Hematopoietic multipotent progenitor cell treated with erythropoietin and hydrocortisone succinate and interleukin-3 and kit ligand, for 17 days (in vitro differentiated cells): ENCODE measurements at places on chromosomes 12 and 14.
A peak's percentile ranks its signal among the peaks of the same experiment; 100 is the strongest.

DNA sequence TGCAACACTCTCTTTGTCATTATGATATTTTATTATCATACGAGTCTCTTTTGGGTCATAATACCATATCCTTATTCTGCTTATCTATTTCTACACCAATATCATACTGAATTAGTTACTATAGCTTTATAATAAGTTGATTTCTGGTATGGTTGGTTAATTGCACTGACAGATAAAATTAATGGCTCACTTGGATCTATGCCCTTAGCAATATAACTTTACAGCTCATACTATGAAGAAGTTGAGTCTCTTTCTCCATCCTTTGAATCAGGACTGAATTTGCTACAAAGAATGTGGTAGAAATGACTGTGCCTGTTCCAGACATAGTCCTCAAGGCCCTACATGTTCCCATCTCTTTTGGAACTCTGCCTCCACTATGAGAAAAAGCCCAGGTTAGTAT, 139.7 kb upstream of the DYRK2 start:
- no peak for DNase-seq

DNA sequence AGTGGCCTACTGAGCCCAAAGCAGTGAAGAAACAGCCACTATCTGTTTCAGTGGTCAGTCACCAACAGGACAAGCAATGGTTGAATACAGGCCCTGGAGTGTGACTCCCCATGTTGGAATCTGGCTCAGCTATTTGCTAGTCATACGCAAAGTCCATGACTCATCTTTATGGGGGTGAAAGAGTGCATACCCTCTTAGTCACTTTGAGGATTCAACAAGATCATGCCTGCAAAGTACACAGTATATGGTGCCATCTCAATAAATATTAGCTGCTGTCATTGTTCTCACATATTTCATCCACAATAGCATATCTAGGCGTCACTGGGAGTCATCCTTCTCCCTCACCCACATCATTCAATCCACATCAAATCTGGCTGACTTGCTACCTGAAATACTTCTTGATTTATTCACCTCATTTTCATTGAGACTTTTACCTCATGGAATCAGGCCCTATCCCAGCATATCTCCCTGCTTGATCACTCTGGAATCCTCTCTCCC, 26.4 kb upstream of the STAB2 start:
- no peak for DNase-seq

- no peak for DNase-seq
Observed at GRCh38 chr12:133129368-133130037, 571 bp downstream of the ZNF891 start.

DNA sequence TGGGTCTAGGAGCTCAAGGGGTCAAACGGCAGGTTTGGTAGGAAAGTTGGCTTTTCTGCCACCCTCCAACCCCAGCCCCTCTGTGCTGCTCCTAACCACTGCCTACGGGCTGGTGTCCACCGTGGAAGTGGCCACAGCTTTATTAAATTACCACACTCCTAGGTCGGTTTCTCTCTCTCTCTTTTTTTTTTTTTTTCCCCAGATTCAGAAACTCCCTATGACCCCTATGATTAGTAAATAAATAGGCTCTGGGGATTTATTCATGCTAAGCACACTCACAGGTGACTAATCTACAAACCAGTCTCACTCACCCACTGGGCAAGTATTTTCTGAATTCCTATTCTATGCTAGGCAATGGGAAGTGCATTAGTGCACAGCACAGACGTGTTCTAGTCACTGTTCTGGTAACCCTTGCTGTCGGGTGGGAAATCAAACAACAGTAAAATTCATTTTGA, 8.7 kb upstream of the DDX47 start:
- DNase-seq, result no peak

GRCh38 chr14:64841121-64841651, 38.5 kb downstream of the SPTB start:
- DNase-seq, result peak; percentile 58

- DNase-seq, result no peak
Observed at GRCh38 chr14:28254768-28255167, 511.8 kb upstream of the FOXG1 start.

DNA sequence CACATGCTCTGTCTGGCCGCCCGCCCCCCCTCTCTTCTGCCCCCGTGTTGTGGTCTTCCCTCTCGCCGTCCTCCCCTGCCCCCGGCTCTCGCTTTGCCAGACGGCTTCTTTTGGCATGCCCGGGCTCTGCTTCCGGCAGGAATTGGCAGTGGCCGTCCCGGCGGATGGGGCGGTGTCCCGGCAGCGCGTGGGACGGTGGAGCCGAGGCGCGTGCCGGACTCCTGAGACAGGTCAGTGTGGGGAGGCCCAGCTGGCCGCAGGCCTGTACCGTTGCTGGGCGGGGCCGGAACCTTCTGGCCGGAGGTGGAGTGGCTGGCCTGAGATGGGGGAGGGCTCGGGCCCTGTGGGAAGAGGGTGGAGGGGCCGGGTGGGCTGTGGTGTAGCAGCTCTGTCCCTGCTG, 17.1 kb downstream of the KIF26A start:
- DNase-seq, result no peak

GRCh38 chr12:106080041-106080790, 58.5 kb downstream of the NUAK1 start:
- no peak for DNase-seq

GRCh38 chr12:4044736-4045730, 171.8 kb upstream of the PARP11 start:
- DNase-seq, result no peak

DNA sequence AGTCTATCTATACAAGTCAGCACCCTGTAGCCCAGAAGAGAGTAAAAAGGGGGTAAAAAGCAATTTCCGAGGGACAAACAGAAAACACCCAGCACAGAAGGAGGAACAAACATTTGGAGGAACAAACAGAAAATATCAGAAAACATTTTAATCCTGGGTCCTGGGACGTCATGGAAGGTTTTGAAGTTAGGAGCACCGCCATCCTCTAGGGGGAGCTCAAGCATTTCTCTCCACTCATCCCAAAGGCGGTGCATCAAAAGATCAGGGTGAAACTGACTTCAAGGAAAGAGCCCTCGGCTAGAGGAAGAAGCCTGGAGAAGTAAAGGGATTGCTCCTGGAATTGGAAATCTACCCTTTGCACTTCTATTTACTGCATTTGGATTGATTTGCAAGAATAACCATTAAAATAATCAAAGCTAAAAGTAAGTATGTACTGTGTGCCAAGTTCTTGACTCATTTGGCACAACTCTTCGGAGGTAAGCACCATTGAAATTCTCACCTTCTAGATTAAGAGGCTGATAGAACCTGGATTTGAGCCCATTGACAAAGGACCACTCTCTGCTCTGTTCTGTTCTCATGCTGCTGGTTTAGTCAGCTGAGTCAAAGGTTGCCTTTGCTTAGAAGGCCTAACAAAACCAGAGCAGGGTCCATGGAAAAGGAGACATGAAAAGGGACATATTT, 17.2 kb upstream of the POC1B start:
- DNase-seq, result peak; percentile 89

GRCh38 chr14:20820063-20820904, 17.6 kb upstream of the RNASE1 start:
- DNase-seq, result no peak

DNA sequence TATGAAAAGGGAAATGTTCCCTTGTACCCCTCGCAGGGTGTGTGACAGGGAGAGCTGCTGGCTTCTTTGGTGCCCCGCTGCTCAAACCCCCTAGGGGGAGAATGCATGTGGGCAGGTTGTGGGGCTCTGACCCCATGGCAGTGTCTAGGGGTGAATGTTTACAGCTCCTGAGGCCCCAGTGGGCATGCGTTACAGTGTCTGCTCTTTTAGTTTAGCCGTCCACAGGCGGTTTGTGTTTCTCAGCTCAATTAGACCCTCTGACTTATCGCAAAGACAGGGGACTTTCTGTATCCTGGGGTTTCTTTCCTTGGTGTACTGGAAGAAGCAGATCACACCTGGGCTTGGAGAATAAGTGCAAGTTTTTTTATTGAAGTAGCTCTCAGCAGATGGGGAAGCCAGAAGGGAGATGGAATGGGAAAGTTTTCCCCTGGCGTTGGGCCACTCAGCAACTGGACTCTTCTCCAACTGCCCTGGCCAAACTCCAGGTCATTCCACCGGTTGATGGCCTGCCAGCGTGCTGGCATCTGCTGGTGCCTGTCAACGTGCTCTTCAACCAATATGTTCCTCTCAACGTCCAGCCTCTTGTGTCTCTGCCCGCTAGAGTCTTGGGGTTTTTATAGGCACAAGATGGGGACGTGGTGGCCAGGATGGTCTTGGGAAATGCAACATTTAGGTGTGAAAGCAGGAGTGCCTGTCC, 720.9 kb downstream of the FSCB start:
- DNase-seq, result no peak

GRCh38 chr12:58732894-58733293, 187.4 kb downstream of the LRIG3 start:
- DNase-seq, result no peak

DNA sequence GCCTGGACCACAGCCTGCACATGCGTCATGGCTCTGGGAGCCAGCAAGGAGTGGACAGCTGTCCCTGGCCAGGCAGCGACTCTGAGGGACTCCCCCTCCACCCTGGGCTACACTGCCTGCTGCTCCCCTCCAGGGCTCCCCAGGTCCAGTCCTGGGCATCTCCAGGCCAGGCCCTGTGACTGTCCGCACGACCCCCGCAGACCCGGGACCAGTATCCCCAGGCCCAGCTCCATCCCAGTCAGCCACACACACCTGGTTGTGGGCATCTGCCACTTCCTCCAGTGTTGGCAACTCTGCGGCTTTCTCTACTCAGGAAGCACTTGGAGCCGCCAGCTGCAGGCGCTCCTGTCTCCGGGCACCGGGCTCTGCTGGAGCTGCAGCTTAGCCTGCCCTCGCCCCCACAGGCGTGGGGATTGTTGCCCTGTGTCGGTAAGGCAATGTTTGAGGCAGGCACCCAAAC, 2.4 kb downstream of the ULK1 start:
- no peak for DNase-seq

DNA sequence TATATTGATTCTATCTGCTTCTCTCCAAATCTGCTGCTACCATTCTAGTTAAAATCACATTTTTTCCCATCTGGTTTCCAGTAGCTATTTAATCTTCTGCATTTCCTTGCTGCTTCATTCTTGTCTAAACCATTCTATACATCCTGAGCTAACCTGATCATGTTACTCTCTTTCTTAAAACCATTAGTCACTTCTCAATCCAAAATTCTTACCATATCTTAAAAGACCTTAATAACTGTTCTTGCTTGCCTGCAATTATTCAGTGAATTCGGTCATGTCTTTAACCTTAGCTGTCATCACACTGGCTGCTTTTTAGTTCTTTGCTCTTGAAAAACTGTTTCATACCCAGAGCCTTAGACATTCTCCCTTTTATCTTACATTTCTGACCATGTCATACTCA, 56.4 kb upstream of the PZP start:
- no peak for DNase-seq

DNA sequence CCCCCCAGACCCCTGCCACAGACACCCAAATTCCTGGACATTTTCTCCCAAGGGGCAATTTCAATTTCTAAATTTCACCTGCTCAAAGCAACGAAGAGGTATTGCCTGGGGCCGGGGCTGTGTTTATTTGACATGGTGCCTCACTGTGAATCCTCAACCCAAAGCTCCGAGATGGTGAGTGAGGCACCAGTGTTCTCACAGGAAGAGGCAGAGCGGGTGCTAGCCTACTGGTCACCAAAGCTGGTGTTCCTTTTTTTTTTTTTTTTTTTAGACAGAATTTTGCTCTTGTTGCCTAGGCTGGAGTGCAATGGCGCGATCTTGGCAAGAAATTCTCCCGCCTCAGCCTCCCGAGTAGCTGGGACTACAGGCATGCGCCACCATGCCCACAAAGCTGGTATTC, 14.8 kb upstream of the SH2B3 start:
- DNase-seq, result no peak

DNA sequence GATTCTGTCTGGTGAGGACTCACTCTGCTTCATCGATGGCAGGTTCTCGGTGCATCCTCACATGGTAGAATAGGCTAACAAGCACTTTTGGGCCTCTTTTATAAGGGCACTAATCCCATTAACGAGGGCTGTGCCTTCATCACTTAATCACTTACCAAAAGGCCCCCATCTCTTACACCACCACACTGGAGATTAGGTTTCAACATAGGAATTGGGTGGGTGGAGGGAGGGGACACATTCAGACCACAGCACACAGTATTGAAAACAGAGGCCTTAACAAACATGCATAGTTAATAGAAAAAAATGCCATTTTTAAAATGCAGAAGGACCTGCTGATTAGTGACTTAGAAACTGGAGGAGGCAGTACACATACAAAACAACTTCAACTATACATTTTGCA, 61.6 kb downstream of the SPPL3 start:
- DNase-seq, result no peak

DNA sequence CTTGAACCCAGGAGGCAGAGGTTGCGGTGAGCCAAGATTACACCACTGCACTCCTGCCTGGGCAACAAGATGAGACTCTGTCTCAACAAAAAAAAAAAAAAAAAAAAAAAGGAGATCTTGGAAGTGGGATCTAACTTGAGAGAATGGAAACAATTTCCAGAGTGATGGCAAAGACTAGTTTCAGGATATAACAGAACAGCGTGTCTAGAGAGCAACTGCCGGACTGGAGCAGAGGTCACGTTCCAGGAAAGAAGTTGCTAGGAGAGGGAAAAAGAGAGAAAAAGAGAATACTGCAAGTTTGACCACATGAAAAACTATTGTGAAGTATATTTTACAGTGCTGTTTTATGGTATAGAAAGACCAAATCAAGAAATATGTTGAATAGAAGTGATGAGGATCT, 118.0 kb downstream of the MON2 start:
- DNase-seq, result no peak

DNA sequence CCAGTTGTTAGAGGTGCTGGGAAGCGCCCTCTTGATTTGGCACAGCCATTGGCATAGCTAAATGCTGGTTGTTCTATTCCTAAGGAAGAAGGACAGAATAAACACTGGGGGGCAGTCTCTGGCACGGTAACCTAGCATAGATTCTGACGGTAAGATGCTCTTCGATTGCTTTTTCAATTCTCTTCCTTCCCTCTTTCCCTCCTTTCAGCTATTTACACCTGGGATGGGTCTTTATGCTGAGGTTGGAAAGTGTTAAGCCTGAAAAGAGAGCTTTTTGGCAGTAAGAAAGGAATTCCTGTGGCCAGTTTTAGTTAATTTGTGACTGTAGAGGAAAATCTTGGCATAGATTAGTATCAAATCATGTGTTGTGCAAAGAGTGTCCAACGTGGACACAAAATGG, 162.8 kb downstream of the SNAPC1 start:
- DNase-seq, result no peak

GRCh38 chr12:111409403-111409779, 3.7 kb downstream of the SH2B3 start:
- DNase-seq, result peak; percentile 68

GRCh38 chr14:105128059-105128458, 40.5 kb downstream of the JAG2 start:
- no peak for DNase-seq

GRCh38 chr14:67973436-67973835, 153.9 kb downstream of the RAD51B start:
- no peak for DNase-seq

DNA sequence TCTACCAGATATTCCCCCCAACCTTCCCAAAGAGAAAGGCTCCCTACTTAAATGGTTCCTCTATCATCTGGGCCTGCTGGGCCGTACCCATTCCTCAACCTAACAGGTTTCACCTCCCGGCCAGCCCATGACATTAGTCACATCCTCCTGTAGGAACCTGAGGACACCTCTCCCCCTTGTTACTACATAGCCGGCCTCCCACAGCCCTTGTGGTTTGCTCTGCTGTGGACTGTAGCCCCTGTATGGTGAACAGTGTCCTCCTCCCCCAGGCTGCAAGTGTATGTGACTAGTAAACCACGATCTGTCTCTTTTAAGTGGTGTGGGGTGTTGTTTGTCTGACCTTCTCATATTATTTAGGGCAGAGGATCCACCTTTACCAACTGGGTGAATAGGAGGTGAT, 371.7 kb downstream of the RGS6 start:
- no peak for DNase-seq

- DNase-seq, result no peak
Observed at GRCh38 chr12:41531147-41531829, 343.2 kb downstream of the PDZRN4 start.
